ENCODE measurements at places on chromosomes 3 and 15.

- no peak for DNase-seq
These were observed 3.7 kb downstream of the EHD4 start for GRCh38 chr15:41968701-41969100.

DNA sequence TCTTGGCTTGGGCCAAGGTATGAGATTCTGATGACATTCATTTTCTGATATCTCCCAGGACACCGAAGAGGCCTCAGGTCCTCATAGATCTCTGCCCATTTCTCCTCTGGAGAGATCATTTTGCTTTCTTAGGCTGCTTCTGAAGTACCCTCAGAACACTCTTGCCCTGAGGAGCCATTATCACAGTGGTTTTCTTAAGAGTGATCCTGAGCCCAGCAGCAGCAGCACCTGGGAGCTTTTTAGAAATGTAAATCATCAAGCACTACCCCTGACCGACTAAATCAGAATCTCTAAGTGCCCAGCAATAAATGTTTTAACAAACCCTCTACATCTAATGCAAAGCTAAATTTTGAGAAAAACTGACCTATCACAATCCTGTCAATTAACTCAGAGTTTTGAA is 40.6 kb upstream of the SLC9A9 start:
- no peak for DNase-seq

- DNase-seq: no peak
These were observed 86.3 kb downstream of the GMPS start for GRCh38 chr3:155956508-155957411.

- no peak for DNase-seq
These were observed 23.9 kb downstream of the ATP13A3 start for GRCh38 chr3:194462936-194463335.

DNA sequence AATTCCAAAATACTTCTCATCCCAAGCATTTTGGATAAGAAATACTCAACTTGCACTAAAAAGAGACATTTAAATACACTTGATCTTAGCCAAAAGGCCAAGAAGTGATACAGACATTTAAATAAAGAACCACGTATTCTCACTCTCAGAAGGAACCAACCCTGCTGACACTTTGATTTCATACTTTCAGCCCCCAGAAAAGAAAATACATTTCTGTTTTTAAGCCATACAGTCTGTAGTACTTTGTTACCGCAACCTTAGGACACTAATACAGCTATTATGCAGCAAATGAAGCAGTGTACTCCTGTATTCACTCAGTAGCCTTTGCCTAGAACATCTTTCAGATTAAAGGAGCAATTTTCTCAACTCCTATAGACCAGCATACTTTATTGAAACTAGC is 86.7 kb downstream of the TBC1D5 start:
- no peak for DNase-seq

- DNase-seq: no peak
These were observed 376.5 kb upstream of the KCNMB2 start for GRCh38 chr3:178159691-178160220.

GRCh38 chr15:38961456-38961855 is 396.8 kb upstream of the RASGRP1 start:
- no peak for DNase-seq

Measured in T-helper 9 cell (primary cell).